ENCODE measurements at places on chromosomes 7 and 10.

DNA sequence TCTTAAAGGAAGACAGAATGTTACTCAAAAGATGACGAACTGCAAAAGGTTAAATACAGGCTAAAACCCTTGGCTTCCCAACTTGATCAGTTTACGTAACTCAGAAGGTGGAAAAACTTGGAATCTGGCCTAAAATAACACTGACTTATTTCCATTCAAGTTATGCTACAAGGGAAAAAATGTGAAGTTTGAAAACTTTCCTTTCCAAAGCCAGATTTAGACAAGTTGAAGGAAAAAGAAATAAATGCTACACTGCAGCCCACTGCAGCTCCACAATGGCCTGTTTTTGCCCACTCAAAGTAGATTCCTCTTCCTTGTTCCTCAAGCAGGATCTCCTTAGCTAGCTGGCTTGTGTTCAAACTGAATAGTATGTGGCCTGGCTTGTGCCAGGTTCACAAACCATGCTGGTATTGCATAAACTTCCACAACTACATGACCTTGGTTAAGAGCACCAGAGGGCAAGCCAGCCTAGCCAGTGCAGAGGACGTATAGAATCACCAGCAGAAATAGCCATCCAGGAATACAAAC lies 166.2 kb downstream of the CPEB3 start:
- DNase-seq: no peak

DNA sequence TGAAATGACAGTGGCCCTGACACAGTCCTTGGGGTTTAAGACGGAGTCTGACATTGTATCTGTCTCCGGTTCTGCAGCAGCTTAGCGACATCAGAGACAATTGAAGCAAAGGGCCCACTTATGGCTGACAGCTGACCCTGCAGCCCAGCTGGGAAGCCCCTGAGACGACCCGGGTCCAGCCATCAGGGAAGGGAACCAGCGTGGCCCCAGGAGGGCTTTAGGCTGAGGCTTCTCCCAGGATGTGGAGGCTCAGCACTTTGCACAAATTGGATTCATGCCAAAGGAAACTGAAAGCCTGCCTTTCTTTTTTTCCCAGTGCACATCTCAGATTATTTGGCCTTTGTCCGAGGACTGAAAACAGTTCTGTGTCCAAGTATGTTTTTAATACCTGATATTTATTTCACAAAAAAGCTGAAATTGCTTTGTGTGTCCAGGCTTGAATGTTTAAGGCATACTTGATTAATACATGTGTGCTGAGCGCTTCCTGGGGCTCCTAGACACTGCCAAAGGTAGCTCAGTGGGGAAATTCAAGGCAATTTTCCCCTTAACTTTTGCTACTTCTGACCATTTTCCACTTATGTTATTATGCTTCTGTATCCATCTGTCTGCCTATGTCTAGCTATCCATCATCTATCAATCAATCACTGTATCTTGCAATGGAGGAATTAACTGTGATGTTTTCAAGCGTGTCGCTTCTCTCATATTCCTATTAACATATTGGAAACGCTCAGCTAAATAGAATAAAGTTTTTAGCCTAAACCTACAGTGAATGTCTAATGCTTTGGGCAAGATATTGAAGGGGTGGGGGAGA lies 34.8 kb downstream of the KLF6 start:
- no peak for DNase-seq

GRCh38 chr10:120761951-120762350 lies 89.2 kb upstream of the WDR11 start:
- DNase-seq: no peak

GRCh38 chr10:2936816-2937215 lies 130.5 kb upstream of the PFKP start:
- DNase-seq: no peak

DNA sequence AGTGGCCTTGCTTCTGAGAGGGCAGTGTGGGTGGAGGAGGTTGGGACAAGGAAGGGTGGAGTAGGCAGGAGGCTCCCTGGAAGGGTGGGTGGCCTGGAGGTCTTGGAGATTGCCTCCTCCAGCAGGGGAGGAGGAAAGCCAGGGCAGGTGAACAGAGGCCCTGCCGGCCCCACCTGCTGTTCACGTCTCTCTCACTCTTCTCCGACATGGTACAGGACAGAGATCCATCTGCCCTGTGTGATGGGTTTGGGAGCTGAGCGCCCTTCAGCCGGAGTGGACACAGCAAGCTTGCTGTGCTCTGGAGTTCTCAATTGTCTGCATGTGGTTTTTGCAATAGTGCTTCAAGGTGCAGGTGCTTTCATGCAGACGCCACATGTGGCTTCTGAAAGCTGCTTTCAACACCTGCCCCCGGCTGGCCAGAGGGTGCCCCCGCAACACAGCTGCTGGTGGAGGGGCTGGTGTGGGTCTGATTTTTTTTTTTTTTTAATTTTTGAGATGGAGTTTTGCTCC lies 82.8 kb upstream of the GNA12 start:
- DNase-seq: no peak
